HEK293T (cell line): ENCODE measurements at places on chromosomes 7 and 10.
A peak's percentile ranks its signal among the peaks of the same experiment; 100 is the strongest.

DNA sequence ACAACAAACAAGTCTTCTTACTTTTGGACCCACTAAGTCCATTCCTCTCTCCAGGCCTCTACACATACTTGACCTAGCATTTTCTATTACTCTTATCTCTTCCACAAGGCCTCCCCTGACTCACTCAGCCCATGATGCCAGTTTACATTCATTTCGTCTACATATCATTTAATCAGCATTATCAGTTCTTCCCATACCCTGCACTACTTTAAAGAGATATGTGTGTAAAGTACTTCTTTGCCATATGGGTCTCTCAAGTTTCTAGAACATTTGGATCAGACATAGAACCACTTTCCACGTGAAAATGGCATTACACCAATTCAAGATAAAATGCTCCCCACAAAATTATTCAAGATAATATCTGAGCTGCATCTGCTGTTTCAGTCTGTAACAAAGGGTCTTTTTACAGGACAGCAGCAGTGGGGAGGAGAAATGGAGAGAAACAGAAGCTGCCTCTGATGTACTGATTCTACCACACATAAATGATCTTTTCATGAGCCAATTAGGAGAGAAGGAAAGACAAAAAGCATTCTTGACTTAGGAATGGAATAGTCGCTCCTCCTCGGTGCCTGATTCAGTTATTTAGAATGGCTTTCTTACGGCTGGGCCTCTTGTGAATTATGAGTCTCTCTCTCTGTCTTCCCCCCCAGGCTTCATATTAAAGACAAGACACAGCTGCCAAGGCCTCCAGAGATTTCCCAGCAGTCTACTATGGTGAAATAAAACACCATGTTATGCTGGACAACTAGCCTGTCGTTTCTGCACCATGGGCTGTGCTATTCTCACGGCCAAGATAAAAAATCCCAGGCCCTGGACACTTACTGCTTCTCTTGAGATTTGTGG lies 46.9 kb upstream of the SEPTIN7 start:
- no peak for DNase-seq

- DNase-seq, result no peak
Measured at GRCh38 chr10:98316661-98317060, 48.7 kb upstream of the LOXL4 start.

GRCh38 chr7:39603924-39604323 lies 19.4 kb upstream of the RALA start:
- no peak for DNase-seq

- DNase-seq, result peak; percentile 89
Measured at GRCh38 chr10:122298598-122299301, 27.7 kb downstream of the BTBD16 start.

- DNase-seq, result no peak
Measured at GRCh38 chr7:22087861-22088260, 142.2 kb upstream of the CDCA7L start.

DNA sequence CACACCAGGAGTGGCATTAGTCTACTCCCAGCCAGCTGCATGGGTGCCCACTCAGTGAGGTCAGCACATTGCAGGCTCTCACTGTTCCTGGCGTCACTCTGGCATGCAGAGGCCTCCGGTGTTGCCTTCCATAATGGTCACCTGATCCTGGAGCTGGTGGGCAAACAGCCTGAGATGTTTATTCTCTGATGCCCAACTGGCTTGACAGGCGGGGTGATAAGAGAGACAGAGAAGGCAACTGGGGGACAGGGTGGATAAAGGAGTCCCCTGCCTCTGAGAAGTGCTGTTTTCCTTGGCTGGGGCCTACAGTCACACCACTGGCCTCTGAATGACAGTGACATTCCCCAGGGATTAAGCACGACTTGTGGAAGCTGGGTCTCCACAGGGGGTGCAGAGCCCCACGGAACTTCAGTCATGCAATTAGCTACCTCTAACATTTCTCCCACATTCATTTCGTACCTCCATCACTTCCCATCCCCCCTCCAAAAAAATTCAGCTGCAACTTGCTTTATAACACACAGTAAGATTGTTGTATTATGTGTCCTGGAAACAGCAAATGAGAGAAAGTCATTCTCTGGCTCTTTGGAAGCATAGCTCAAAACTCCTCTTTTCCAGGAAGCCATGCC lies 7.1 kb upstream of the RBM20 start:
- no peak for DNase-seq

GRCh38 chr10:127972751-127973357 lies 66.0 kb downstream of the PTPRE start:
- no peak for DNase-seq

GRCh38 chr7:24842449-24843241 lies 85.4 kb upstream of the GSDME start:
- no peak for DNase-seq

- peak; percentile 39 for DNase-seq
Measured at GRCh38 chr7:70372768-70373515, 759.0 kb upstream of the GALNT17 start.

DNA sequence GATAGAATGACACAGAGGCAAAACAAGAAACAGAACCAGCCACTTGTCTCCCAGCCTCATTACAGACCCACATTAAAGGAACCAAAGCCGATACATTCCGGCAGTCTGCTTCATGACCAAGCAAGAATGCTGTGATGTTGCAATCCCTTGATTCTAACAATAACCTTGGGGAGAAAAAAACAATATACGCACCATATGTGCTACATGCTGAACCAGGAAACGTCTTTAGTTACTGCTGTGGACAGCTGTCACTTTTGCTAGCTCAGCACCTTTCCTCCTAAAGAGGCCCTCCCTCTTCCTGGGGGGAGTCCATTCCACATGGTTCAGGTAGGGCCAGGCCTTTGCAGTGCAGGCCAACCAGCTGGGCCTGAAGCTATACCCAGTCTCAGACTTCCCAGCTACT lies 79.1 kb downstream of the PRTFDC1 start:
- DNase-seq, result no peak

DNA sequence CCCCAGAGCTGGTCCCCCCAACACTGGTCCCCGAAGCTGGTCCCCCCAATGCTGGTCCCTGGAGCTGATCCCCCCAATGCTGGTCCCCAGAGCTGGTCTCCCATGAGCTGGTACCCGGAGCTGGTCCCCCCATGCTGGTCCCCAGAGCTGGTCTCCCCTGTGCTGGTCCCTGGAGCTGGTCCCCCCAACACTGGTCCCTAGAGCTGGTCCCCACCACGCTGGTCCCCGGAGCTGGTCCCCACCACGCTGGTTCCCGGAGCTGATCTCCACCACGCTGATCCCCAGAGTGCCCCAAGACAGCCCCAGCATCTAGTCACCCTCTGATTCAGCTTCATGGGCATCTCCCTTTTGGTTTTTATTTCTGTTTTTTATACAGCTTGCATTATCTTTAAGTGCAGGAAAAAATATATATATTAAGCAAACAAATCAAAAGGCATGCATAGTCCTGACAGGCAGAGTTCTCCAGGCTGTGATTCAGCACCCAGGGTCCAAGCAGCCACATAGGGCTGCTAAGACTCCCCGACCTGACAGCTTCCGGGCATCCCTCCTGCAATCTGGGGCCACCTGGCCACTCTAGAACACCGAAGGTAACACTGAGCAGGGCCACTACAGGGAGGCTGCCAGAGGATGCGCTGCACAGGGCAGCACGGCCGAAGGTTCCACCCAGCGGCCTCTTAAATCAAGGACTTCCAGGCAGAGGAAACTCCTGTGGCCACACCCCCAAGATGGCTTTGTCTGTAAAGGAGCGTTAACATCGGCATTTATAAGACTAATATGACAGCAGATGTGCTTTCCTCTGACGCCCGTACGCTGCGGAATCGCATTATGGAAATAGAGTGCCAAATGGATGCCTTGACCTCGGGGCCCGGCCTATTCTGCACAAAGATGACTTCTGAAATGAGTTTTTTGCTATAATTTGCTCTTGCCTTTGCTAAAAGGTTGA lies 215.0 kb downstream of the PTPRN2 start:
- DNase-seq, result no peak

- DNase-seq, result no peak
Measured at GRCh38 chr10:28593811-28594210, 60.9 kb downstream of the WAC start.

DNA sequence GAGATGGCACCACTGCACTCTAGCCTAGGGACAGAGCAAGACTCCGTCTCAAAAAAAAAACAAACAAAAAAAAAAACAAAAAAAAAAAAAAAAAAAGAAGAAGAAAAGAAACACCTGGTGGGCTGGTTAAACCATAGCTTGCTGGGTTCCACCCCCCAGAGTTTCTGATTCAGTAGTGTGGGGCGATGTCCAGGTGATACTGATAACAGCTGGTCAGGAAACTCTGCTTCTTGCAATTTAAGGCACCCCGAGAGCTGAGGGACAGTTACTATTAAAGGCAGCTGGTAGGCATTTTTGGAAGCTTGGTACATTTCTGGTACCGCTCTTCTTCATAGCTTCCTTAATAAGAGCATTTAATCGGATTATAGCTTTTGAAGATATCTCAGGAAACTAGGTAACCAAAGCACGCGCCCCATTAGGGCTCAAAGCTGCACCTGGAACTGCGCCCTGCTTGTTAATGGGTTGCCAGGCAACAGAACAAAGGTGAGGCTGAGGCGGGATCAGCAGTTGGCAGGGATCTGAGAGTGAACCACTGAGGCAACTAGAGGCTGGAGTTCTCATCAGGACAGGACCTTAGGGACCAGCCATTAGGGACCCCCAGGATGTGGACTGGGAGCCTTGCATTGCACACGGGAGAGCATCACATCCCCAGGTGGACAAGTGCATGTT lies 6.5 kb upstream of the SDK1 start:
- DNase-seq, result no peak

- no peak for DNase-seq
Measured at GRCh38 chr7:111071556-111071955, 19.4 kb upstream of the LRRN3 start.

DNA sequence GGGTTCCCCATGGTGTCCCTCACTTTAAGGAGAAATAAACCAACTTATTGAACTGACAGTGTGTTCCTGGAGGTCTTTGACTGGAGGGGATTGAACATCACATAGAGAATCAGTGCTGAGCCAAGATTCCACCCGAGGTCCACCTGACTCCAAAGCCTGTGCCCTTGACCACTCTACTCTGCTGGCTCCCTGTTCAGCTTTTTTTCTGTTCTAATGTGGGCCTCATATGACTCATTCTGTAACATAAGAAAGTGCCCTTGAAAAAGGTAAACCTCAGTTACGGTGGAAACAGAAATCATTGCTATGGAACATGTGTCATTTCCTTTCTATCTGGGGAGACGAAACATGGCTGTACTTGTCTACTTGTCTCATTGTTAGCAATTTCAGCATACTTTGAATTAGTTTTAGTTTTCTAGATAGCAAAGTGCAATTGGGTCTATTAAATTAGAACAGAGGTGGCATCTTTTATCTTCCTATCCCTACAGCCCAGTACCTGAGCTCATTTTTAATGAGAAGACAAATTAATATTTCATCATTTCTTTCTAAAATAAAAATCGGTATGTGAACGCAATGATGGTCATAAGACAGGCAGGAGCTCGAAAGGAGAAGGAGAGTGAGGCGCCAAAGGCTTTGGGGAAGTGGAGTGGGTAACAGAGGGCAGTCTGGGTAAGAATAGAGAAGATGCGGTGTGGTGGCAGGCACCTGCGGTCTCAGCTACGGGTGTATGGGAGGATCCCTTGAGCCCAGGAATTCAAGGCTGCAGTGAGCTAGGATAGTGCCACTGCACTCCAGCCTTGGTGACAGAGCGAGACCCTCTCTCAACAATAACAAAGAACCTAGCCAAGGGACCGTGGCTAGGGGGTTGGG lies 1.5 kb downstream of the GSDME start:
- DNase-seq, result no peak

DNA sequence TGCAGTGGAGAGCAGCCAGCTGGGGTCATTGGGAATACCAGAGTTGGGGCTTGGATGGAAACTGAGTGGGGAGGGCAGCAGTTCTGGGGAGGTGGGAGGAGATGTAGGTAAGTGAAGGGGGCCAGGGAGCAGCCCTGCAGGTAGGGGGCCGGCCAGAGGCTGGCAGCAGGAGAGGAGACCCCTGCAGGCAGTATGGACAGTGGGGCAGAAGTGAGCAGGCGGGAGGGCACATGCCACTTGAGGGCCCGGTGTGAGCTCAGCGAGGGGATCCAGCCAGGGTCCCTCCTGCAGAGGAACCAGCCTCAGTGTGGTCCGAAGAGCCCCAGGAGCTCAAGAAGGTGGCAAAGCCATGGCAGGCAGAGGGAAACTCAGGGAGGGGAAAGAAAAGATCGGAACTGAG lies 75.4 kb downstream of the WDR11 start:
- no peak for DNase-seq

- DNase-seq, result no peak
Measured at GRCh38 chr7:51142741-51143385, 173.7 kb downstream of the COBL start.

DNA sequence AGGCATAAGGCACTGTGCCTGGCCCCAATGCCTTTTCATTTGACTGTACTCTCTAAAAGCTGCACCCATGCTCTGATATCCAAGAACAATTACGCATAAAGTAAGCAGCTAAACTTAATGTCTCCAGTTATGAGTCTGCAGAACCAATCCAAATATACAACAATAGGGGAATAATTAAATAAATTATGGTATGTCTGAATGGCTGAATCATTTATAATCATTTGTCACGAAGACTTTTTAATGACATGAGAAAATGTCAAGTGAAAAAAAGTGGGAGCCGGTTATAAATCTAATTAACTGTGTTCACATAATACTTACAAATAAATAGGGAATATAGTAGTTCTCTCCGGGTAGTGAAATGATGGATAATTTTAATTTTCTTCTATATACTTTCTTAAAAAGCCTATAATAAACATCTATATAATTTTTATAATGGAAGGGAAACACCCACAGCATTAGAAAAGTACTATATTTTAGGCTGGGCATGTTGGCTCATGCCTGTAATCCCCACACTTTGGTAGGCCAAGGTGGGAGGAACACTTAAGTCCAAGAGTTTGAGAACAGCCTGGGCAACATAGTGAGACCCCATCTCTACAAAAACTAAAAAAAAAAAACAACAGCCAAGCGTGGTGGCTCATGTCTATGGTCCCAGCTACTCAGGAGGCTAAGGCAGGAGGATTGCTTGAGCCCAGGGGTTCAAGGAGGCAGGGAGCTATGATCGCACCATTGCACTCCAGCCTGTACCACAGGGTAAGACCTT lies 14.2 kb downstream of the SLC37A3 start:
- DNase-seq, result no peak

DNA sequence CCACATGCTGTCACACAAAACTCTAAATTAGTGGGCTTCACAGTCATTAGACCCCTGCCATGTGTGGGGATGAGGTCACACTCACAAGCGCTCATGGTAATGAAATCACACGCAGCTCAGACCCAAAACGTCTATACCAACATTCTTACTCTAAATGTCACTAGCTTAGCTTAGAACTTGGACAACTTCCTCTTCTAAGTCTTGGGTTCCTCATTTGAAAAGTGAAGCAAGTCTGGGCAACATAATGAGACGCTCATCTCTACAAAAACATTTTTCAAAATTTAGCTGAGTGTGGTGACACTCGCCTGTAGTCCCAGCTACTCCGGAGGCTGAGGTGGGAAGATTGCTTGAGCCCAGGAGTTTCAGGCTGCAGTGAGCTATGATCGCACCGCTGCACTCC lies 92.7 kb upstream of the MACROH2A2 start:
- DNase-seq, result no peak
